ENCODE measurements at places on chromosomes 6 and 20.

DNA sequence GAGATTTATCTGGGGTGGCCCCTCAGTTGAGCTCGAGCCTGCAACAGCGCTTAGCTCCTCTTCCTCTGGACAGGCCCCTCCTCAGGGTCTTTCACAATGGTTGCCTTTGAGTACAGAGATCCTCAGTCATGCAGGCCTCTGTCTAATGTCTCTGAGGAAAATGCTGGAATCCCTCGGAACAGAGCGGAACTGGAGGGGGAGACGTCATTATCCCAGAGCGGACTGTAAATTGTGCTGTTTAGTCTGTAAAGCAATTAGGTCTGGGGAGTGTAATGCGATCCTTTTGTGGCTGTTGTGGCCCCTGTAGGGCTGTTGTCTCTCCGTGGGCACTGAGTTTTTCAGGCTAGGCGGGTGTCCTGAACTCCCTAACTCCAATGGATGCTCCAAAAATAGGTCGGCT is 15.0 kb upstream of the DAAM2 start:
- DNase-seq, result no peak

DNA sequence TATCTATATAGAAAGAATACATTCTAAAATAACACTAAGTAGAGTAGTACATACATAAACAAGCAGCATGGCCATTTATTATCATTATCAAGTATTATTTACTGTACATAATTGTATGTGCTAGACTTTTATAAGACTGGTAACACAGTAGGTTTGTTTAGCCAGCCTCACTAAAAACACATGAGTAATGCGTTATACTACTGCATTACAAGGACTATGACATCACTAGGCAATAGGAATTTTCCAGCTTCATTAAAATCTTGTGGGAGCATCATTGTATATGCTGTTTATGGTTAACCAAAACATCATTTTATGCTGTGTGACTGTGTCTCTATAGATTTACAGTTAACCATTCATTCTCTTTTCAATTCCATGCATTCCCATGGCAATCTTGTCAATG is 131.7 kb upstream of the HDGFL1 start:
- no peak for DNase-seq

GRCh38 chr6:107230448-107230847 is 115.1 kb upstream of the BEND3 start:
- DNase-seq, result no peak

DNA sequence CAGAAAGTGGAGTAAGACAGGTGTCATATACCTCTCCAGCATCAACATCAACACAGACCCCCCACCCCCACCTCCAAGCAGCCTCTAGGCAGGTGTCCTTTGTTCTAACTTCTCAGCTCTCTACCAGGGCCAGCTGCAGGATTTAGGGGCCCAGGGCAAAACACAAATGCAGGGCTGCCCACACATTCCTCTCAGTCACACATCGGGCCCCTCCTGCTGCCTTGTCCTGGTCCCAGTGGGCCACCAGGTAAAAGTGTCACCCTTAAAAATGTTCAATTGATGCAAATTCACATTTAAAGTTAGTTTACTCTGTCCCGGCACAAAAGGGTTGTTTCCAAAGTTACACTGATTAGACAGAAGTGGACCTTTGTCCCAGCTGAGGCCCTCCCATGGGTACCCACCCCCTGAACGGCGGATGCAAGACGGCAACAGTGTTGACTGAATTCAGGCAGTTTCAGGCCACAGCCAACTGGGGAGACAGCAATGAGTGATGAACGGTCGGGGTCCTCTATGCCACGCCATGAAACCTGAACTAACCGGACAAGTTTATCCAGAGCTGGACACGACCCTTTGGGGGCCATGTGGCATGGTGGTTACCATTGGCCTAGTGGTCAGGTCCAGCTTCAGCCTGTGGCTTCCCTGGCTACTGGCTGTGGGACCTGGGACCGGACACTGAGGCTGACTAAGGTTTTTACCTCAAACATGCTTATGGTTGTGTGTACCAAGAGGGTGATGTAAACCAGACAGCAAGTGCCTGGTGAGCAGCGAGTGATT is 52.2 kb upstream of the UNC93A start:
- DNase-seq, result no peak

GRCh38 chr6:81770381-81770780 is 17.9 kb upstream of the TENT5A start:
- no peak for DNase-seq

- DNase-seq, result no peak
Measured at GRCh38 chr6:25542984-25543910, 108.8 kb upstream of the SCGN start.

GRCh38 chr6:142433419-142433818 is 131.6 kb downstream of the ADGRG6 start:
- DNase-seq, result no peak

- no peak for DNase-seq
Measured at GRCh38 chr20:40997116-40997515, 31.5 kb upstream of the TOP1 start.

- no peak for DNase-seq
Measured at GRCh38 chr6:45707176-45707575, 308.5 kb downstream of the CLIC5 start.

DNA sequence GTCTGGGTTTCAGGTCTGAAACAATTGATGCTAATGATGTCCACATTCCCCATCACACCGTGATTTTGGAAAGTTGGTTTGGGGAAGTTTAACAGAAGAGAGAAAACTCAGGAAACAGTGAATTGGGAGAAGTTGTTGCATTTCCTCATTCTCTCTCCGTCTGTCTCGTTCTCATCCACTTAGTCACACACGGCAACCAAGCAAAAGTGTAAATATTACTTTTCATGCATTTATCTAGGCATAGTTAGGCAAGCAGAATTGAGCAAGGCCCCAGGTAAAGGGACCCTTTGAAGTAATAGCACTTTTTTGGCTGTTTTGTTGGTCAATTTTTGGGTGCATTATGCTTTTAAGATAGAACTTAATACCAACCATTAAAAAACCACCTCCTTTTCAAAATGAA is 137.0 kb upstream of the SULF2 start:
- no peak for DNase-seq

DNA sequence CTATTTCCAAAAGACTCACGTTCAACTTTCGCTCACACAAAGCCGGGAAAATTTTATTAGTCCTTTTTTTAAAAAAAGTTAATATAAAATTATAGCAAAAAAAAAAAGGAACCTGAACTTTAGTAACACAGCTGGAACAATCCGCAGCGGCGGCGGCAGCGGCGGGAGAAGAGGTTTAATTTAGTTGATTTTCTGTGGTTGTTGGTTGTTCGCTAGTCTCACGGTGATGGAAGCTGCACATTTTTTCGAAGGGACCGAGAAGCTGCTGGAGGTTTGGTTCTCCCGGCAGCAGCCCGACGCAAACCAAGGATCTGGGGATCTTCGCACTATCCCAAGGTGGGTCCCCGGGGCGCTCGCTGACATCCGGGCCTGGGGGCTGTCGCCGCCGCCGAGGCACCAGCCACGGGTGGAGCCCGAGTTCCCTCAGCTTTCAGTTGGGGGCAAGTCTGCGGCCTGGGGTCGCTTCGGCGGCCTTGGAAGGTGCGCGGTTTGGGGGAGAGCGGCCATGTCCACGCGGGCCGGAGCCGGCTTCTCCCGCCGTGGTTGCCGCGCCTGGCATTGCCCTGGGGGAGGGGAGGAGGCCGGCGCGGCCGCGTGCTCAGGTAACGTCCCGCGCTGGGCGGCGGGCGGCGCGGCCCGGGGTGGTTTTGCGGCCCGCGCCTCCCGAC is 429 bp downstream of the AMD1 start:
- no peak for DNase-seq

GRCh38 chr20:17896193-17896723 is 72.3 kb downstream of the SNX5 start:
- DNase-seq, result no peak

DNA sequence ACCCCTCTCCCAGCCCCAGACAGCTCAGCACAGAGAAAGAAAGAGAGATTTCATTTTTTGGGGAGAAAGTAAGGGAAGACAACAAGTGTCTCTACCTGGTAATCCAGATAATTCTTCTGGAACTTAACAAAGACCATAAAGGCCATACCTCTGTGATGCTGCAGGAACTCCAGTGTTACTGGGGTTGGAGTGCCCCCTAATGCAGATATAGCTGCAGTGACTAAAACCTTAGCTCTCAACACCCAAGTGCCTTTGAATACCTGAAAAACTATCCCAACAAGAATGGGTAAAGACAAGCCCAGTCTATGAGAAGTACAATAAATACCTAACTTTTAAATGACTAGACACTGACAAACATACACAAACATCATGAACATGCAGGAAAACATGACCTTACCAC is 365.3 kb upstream of the PTCHD4 start:
- no peak for DNase-seq

DNA sequence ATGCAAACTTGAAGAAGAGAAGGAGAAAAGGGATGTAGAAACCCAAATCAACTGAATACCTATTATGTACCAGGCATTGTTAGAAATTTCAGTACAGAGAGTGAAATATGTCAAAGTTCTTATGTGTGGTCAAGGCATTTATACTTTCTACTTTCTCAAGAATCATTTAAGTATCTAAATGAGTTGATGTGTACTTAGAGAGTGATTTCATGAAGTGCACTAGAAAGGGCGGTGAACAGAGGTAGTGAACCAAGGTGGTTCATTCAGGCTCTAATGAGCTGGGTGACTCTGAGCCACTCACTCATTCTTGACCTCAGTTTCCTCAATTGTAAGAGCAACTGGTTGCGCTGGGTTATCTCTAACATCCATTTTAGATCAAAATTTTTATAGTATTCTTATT is 3.3 kb downstream of the PDE7B start:
- DNase-seq, result no peak

DNA sequence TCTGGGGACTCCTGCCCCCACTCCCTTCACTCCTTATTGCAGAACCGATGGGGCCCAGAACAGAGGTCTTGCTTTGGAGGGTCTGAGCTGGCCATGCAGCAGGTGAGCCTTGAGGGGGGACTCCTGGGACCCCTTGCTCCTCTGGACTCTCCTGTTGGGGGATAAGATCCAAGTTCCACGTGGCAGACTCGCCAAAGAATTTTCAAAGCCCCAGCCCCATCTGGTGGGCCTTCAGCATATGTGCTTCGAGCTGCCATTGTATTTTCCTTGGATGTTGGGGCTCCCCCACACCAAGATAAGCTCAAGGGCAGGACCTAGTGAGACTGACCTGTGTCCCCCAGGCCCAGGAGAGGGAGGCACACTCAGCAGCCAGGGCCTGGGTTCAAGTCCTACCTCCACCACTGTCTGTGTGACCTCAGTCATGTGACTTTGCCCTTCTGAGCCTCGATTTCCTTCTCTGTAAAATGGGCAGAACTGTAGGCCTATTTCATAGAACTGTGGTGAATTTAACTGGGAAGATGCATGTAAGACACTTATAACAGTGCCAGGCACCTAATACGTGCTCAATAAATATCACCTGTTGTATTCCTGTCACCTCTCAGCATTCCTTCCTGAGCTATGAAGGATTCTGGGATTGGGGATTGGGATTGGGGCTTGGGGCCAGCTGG is 115.5 kb downstream of the VEGFA start:
- DNase-seq, result no peak

DNA sequence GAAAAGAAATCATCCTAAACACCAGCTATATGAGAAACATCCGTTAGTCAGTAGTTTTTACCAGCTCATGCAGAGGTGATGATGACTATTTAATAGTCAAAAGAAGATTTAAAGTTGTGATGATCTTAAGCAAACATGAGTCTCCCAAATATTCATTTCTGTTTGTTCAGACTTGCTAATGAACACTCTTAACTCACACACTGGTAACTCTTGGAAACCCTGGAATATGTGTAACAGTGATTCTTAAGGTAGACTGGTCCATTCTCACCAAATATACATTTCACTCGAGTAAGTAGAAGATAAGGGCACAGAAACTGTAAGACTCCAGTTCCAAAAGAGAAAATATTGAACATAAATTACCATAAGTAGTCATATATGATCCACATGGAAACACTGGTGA is 29.1 kb downstream of the RSPO3 start:
- DNase-seq, result no peak

DNA sequence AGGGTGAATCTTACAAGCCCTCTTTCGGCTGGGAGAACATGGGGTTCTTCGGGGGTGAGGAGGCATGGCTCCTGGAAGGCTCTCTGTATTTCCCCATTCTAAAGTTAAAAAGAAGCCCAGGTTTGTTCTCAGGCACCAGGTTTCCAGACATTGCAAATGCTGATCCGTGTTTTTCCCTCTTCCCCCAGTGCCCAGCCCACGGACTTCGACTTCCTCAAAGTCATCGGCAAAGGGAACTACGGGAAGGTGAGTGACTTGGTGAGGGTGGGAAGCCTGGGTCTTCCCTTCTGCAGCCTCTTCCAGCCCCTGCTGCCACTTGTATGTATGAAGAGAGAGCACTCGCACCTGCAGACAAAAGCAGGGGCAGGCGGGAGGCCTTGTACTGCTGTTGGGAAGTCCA is 8.7 kb downstream of the SGK2 start:
- DNase-seq, result no peak

- no peak for DNase-seq
Measured at GRCh38 chr6:33008944-33009861, at the start of gene HLA-DOA. Gene HLA-DOA, minus strand, starts transcription at chr6:33009591.

GRCh38 chr20:10504994-10505730 is 70.1 kb downstream of the SLX4IP start:
- no peak for DNase-seq

DNA sequence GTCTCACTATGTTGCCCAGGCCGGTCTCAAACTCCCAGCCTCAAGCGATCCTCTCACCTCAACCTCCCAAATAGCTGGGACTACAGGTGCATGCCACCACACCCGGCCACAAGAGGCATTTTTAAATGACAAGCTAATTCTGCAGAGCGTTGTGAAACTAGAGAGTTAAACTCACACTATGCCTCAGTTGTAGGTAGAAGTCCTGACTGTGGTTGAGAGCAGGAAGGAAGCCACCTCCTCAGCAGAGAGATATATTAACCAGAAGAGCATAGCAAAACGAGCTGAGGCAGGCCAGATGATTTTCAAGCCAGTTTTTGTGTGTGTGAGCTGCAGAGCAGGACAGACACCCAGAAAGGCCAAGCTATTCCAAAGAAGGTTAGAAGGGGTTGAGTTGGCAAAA is 150.3 kb downstream of the MBOAT1 start:
- no peak for DNase-seq

- no peak for DNase-seq
Measured at GRCh38 chr20:49349694-49350252, 71.9 kb upstream of the ZNFX1 start.

GRCh38 chr20:59790346-59790745 is 143.1 kb downstream of the SYCP2 start:
- DNase-seq, result no peak

All from brain pericyte (primary cell).